Thyroid gland (tissue), 4 donors: ENCODE measurements at places on chromosomes 2 and 18. TPM values are rescaled to one million over a fixed set of nuclear protein-coding genes. Genes with fewer than 3 reads are reported as not detected.

The EMILIN1 gene
- total RNA-seq, result 35.4 TPM

The GAREM2 gene
- 2.6 TPM for total RNA-seq

The NT5C1B gene
- not detected for total RNA-seq

The CCDC150 gene
- 1.3 TPM for total RNA-seq

The CCBE1 gene
- total RNA-seq, result 9.0 TPM

The SERPINB10 gene
- not detected for total RNA-seq

The TMEM163 gene
- total RNA-seq, result 0.27 TPM

The FASTKD2 gene
- total RNA-seq, result 46.7 TPM

- no peak for DNase-seq
Measured at GRCh38 chr18:75256376-75256775, 45.8 kb downstream of the TSHZ1 start.

DNA sequence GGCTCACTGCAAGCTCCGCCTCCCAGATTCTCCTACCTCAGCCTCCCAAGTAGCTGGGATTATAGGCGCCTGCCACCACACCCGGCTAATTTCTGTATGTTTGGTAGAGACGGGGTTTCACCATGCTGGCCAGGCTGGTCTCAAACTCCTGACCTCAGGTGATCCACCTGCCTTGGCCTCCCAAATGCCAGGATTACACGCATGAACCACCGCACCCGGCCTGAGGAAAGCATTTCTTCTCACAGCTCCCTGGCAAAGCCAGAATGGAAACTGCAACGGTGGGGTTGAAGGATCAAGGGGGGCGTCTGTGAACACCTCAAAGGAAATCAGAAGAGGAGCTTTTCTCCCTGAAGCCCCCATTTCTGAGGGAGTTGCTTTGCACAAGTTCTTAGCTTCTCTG, 11.2 kb upstream of the TEX51 start:
- no peak for DNase-seq

DNA sequence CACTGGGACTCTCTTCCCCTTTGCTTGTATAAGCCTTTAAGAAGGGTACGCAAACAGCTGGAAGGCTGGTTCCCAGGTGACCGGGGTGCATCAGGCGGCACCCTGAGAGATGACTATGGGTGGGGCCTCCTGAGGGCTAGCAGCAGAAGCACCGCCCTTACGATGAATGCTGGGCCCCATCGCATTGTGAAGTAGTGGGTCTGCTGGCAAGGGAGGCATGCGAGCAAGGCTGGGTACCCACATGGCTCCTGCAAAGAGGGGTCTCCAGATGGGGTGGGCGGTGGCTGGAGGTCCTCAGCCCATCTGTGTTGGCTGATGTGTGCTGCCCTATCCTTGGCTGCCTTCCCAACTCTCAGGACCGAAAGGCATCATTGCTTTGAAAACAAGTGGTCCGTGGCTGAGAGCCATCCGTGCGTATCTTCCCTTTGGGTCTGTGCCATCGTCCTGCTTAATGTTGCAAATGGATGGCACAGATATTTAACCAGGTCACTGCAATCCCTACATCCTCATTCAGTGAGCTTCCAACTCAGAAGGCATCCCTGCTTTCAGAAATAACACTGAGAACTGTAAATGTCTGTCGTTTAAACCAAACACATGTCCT, 83.5 kb upstream of the GPC1 start:
- peak; percentile 92 for DNase-seq

DNA sequence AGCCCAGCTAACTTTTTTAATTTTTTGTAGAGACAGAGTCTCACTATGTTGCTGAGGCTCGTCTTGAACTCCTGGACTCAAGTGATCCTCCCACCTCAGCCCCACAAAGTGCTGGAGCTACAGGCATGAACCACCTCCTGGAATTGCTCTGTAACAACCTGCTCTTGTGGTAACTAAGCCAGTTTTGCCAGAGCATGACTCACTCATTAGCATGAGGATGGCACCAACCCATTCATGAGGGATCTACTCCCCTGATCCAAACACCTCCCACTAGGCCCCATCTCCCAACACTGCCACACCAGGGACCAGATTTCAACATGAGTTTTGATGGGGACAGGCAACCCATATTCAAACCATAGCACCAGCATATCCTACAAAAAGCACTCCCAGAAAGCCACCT, 348.9 kb upstream of the RAB12 start:
- DNase-seq, result no peak

DNA sequence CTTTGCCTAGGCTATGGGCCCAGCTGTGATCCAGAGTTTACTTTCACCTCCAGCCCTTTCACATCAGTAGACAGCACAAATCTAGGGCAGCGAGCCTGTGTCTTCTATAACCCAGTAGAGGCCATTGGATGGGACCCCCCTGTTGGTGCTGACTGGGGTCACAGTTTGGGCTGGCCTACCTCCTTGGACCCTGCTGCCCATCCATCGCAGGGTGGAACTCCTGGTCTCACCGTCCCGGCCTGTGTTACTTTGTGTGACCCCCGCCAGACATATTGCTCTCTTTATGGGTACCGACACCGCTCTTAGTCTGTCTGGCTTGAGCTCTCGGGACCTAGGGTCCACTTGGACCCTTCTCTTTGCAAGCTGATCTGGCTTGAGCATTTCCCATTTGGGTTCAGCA, 157.4 kb downstream of the CTIF start:
- DNase-seq, result no peak

DNA sequence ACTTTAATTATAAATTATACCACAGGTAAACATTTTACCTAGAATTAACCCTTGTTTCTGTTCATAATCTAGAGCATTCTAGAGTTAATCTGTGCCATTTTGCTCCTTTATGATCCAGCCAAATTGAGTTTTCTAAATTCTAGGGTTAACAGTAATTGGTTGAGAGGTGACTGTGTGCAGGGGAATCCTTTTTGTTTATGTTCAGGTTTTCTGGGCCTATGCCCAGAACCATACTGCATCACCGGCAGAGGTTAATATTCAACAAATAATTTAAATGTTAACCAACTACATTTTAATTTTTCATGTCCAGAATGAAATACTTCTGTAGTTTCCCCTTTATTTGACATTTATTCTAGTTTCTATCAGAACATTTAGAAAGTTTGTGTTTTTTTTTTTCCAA, 32.3 kb downstream of the CARF start:
- DNase-seq, result no peak

- DNase-seq, result no peak
Measured at GRCh38 chr18:56987236-56987635, 159.7 kb upstream of the BOD1L2 start.

GRCh38 chr2:176066645-176067588, 16.8 kb downstream of the EVX2 start:
- DNase-seq, result no peak

- no peak for DNase-seq
Measured at GRCh38 chr2:55330541-55331297, 61.7 kb upstream of the MTIF2 start.

GRCh38 chr2:209937893-209938292, 64.5 kb upstream of the RPE start:
- DNase-seq, result no peak

DNA sequence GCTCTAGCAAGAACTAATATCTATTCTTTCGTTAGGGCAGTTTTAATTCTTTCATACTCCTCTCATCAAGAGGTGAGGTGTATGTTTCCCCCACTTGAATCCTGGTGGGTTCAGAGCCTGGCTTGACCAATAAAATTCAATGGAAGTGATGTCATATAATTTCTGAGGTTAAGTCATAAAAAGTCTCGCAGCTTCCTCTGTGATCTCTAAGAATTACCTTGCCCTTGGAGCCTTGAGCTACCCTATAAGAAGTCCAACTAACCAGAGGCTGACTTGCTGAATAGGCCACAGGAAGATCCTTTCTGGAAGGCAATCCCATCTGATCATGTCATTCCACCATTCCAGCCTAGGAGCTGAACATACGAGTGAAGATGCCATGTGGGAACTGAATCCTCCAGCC, 26.1 kb upstream of the INO80D start:
- DNase-seq, result no peak

- DNase-seq, result no peak
Measured at GRCh38 chr2:37635504-37636380, 35.7 kb downstream of the CDC42EP3 start.

DNA sequence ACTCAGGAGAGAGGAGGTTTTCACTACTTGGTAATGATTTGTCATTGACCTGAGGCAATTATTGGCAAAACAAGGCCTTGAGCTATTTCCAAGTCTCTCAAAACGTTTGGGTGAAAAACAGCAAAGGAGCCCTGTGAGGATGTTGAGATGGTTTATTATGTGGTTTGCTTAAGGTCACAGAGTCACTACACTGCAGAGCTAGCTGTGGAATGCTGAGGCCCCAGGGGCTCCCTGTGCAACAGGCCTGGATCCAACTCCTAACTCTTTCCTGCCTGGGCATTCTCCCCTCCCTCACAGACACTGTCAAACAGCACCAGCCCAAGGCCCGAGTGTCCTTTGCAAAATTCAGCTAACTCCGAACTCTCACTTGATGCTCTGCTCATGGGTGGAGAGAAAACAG, 754.6 kb upstream of the SOX11 start:
- no peak for DNase-seq

DNA sequence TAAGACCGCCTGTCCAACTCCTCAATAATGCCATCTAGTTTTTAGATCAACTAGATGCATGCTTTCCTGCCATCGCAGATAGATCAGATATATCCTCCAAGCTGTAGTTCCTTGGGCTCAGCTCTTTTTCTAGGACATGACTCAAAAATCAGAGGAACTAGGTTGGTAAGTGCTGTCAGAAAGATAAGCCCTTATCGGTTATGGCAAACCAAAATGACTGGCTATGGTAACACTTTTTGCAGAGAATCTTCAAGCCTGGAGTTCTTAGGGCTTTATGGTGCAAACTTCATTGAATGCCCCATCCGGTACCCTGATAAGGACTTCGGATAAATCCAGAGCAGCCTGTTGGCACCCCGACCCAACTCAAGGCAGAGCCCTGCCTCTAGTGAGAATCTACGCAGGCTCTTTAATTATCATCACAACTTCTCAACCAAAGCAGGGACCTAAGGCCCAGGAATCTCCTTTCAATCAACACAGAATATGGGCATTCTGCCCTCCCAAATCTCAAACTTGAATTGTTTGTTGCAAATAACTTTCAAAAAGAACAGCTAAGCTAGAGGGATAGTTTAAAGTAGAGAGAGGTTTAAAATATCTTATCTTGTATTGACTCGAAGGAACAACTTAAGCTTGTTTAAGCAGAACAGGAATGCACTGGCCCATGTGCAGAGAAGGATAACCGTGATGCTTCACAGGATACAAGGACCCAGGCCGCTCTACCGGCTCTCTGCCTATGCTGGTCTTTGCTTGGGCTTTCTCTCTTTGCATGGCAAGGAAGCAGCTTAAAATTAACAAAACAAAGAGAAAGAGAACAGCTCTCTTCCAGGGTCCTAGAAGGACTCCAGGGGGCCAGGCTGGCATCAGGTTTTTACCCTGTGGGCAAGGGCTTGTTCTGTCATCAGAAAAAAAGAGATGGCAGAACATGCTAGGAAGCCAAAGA, 3.4 kb upstream of the CYP1B1 start:
- DNase-seq, result peak; percentile 77

GRCh38 chr2:22485486-22485885, 899.5 kb upstream of the KLHL29 start:
- DNase-seq, result no peak
